ENCODE measurements at places on chromosomes 4 and X.

DNA sequence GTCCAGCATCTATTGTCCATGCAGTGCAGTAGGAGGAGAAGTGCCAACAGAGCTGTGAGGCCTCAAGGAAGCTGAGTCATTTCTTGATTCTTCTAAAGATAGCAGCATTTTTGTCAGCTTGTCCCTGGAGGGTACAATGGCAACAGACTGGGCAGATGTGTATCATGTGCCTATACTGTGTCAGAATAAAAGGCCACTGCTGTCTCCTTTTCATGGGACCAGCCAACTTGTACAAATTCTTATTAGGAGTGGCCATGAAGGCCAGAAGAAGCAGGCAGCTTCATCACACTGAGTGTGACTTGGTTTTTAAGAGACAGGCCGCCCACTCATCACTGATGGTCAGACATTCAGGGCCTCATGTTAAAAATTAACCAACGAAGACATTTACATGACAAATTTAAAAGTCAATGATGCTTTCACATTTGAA is 185.0 kb upstream of the FAM241A start:
- DNase-seq, result no peak

DNA sequence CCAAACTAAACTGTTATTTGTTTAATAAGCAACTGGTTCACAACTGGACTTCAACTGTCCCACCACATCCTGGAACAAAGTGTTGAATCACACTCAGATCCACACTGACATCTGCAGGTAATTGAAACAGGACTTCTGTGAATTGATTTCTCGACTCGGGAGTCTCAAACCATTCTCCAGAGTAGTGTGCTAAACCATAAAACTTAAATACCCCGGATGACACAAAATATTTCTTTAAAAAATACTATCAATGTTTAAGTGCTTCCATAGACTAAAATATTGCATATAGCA is 95.4 kb upstream of the PLAC1 start:
- no peak for DNase-seq

- DNase-seq, result no peak
These were observed 113.8 kb downstream of the ADRA2C start for GRCh38 chr4:3879681-3880614.

GRCh38 chr4:139785356-139785755 is 119.7 kb downstream of the MGST2 start:
- no peak for DNase-seq

DNA sequence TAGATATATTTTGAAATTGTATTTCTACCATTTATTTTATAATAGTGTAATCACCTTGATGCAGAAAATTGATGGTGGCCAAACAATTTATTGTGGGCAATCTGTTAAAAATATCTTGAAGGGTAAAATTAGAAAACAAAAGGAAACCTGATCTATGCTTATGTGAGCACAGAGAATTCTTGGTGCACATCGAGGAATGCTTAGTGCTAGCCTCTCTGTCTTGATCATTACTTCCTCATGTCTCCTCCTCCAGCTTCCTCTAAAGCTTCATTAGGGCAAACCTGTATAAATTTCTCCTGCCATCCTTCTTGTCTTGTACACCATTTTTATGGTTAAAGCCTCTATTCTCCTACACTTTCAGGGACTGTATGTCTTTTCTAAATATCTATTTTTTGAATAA is 725.8 kb downstream of the RAPGEF2 start:
- DNase-seq, result no peak

- DNase-seq, result no peak
These were observed 10.3 kb downstream of the RTL5 start for GRCh38 chrX:72121383-72121782.

DNA sequence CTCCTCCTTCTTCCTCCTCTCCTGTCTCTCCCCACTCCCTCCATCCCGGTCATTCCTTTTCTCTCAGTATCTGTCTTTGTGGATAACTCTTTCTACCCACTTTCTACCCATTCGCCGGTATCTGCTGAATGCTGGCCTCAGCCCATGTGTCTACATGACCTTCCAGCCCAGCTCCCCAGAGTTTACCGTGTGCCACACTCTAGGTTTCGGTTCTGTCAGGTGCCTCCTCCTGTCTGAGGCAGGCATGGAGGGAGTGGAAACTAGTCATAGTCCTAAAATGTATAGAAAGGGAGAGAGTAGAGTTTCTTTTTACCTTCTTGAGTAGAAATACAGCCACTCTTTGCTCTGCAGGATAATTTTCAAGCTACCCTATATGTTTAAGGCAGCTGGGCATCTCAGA is 33.5 kb upstream of the SCRG1 start:
- no peak for DNase-seq

GRCh38 chr4:89752932-89753598 is 83.9 kb downstream of the SNCA start:
- no peak for DNase-seq

- no peak for DNase-seq
These were observed 83.9 kb upstream of the NKX1-1 start for GRCh38 chr4:1490011-1490653.

- DNase-seq, result no peak
These were observed 9.4 kb downstream of the ANKRD50 start for GRCh38 chr4:124703154-124703553.

DNA sequence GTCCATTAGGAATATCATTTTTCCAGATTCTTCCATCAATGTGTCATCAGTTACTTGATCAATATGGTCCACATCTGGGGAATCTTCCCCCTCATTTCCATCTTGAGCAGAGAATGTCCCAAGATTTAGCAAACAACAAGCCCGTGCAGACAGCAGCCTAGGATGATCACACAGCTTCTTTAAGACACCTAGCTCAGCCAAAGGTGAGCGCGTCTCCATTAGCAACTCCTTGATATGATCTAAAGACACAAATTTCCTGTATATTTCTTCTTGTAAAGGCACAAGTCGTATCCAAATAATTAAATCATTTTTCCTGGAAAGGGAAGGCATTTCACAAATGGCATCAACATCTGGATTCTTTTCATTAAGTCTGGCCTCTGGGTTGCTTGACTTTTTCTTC is 25.8 kb downstream of the PIN4 start:
- DNase-seq, result no peak

GRCh38 chrX:16552546-16552945 is 97.4 kb upstream of the S100G start:
- DNase-seq, result no peak

DNA sequence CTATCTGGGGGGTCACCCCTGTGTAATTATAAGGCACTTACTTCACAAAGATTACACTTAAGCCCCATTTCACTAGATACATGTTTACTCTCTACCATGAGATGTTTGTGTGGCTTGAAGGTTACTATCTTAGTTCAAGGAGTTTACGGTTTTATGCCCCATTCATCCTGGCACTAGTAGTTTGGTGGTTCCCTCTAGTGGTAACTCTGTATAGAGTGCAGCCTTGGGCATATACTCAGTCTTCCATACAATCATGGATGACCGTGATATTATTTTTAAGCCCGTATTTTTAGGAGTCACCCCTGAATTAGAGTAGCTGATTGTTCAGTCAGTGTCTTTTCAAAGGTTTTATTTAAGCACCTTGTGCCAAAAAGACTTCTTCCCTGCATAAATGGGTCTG is 109.9 kb upstream of the FAM47C start:
- no peak for DNase-seq

All from NCI-H1105 treated with DMSO at 0.1 percent for 48 hours (cell line).